ENCODE measurements at places on chromosomes 7 and 10.

DNA sequence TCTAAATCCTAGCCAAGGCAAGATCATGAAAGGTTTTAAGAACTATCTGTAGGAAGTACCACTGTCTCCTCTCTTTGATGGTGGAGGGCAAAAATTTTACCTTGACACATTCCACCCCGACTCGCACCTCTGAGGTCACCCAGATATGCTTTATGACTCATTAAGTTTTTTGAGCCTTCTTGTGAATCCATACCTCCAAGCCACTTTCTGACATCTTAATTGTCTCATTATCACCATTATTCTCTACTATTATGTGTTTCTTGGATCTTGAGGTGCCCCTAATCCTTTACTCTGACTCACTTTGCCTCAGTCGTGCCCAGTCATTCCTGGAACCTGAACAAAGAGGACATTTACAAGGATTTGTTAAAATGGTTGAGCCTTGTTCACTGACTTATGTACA, 146.6 kb downstream of the RAPGEF5 start:
- no peak for DNase-seq

GRCh38 chr7:15837306-15837950, 150.9 kb upstream of the MEOX2 start:
- DNase-seq: no peak

GRCh38 chr7:128387216-128388144, 22.3 kb downstream of the IMPDH1 start:
- peak; percentile 80 for DNase-seq

- DNase-seq: no peak
These were observed 125.0 kb upstream of the ZNF746 start for GRCh38 chr7:149622444-149623210.

GRCh38 chr7:35694161-35694783, 663 bp downstream of the HERPUD2 start:
- peak; percentile 15 for DNase-seq
